HuH-7.5 (cell line): ENCODE measurements at places on chromosomes 5 and 9.
A peak's percentile ranks its signal among the peaks of the same experiment; 100 is the strongest.

DNA sequence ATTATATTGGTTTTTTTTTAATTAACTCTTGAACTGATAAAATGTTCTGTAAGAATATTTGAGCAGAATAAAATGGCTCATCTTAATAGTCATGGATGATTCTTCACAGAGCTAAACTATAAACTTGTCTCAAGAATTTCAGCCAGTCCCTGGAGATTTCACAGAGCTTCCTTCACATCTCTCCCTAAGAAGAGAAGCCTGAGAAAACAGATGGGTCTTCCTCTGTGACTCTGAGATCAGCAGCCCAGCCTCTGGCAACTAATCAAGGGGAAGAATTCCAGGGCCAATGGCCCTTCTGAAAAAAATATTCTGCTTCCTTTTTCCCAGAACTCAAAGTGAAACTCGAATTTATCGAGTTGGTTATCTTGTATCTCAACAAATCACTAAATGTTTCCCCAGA is 122.2 kb upstream of the ITGA1 start:
- no peak for DNase-seq

- no peak for DNase-seq
Observed at GRCh38 chr5:56323505-56323904, 90.4 kb upstream of the ANKRD55 start.

GRCh38 chr9:89361031-89361430 is 42.7 kb downstream of the SECISBP2 start:
- no peak for DNase-seq

- DNase-seq: no peak
Observed at GRCh38 chr9:129640086-129640870, 1.7 kb downstream of the ASB6 start.

- no peak for DNase-seq
Observed at GRCh38 chr9:109456811-109457210, 41.3 kb downstream of the PTPN3 start.

- no peak for DNase-seq
Observed at GRCh38 chr5:145536133-145536532, 299.0 kb downstream of the PRELID2 start.

GRCh38 chr5:159186319-159186718 is 23.0 kb downstream of the RNF145 start:
- DNase-seq: no peak

DNA sequence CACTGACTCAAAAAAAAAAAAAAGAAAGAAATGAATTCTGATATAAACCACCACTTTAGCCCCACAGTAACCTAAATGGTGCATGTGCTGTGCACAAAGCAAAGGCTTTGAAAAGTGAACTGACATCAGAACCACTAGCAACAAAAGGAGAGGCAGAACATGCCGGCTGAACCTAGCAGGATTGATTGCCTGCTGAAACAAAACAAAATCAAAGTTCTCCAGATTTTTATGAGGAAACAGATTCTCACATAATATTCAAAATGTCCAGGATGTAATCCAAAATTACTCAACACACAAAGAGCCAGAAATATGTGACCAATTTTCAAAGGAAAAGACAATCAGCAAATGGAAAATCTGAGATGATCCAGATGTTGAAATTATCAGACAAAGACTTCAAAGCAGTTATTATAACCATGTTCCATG is 37.9 kb downstream of the UBTD2 start:
- DNase-seq: no peak

GRCh38 chr9:113695901-113696300 is 180.2 kb upstream of the ZNF618 start:
- DNase-seq: no peak

- DNase-seq: no peak
Observed at GRCh38 chr5:179606071-179606909, 17.2 kb downstream of the HNRNPH1 start.

GRCh38 chr9:80899208-80899607 is 790.1 kb downstream of the TLE1 start:
- no peak for DNase-seq

- no peak for DNase-seq
Observed at GRCh38 chr9:132597073-132597775, 14.8 kb downstream of the BARHL1 start.

DNA sequence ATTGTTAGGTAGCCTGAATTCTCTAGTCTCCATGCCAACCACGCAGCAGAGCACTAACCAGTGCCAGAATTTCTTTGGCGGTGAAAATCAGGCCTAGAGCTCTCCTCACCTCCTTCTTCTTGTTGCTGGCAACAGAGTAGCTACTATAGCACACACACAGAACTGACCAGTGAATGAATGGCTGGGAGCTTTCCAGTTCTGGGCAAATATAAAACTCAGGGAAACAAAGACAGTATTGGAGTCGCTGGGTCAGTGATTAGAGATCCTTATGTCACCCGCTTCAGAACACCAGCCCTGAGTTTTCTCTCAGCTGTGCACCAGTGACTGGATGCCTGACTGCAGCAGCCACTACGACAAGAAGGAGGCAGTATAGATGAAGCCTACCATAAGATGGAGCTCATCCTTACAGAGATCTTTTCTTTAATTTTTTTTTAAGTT is 26.9 kb upstream of the FEM1C start:
- DNase-seq: no peak

- no peak for DNase-seq
Observed at GRCh38 chr9:134299068-134299467, 27.2 kb upstream of the RXRA start.

DNA sequence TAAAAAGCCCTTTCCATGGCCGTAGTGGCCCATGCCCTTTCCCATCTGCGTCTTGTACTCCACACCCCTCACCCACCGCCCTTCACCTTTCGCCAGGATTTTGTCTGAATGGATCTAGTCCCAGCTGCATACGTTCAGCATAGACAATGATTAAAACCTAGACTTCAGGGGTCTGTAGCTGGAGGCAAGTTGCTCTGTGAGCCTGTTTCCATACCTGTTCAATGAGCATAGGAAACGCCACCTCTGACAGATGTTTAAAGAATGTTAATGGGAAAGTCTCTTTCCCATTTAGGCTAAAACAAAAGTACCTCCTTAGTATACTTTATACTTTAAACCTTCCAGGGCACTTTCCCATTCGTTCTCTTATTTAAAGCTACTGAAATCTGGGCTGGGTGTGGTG is 105.7 kb downstream of the SPRY4 start:
- no peak for DNase-seq

DNA sequence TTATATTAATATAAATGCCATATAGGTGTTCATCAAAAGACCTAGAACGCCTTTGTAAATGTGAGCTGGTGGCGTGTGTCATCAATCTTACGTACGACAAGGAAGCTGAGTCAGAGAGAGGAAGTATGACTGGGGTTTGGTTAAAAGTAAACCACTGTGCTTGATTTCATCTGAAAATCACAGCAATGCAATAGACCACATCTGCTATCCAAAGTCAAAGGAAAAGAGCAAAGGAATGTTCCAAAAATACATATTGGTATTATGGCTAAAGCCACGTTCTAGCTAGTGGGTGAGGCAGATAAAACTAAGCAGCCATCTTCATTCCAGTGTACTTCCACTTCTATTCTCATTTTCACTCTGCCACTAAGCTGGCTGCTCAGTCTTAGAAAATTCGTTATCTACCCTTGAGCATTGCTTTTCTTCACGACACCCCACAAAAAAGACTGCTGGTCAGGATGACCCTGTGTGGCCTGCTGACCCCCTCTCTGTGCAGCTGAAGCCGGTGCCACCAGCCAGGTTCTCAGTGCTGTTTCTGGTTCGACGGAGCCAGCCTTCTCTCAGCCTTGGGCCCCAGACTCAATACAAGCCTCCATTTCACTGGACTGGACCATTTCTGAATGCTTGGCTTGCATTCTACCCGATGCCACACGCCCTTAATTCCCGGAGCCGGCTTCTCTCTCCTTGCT is 23.8 kb downstream of the SHC3 start:
- DNase-seq: no peak

GRCh38 chr5:172267943-172268342 is 15.6 kb downstream of the UBTD2 start:
- no peak for DNase-seq

DNA sequence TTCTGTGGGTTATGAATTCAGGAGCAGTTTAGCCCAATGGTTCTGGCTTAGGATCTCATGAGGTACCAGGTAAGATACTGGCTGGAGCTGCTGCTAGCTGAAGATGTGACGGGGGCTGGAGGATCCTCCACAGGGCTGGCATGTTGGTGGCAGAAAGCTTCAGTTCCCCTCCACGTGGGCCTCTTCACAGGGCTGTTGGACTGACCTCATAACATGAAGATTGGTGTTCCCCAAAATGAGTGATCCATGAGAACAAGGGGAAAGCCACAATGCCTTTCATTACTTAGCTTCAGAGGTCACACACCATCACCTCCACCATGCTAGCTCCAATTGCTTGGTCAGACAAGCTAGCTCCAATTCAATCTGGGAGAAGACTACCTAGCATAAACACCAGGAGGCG is 8.5 kb upstream of the S100Z start:
- no peak for DNase-seq

DNA sequence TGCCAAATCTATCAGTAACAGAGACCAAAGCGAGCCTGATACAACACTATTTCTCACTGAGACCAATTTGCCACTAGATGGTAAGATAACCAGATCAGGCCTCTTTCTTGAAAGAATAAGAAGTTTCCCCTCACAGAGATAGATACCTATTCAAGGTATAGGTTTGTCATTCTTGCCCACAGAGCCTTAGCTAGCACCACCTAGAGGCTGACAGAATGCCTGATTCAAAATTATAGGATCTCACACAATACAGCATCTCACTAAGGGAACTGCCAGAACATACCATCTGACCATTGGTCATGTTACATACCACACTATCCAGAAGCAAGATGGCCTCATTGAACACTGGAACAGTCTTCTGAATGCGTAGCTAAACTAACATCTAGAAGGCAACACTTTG is 166.6 kb upstream of the HCN1 start:
- DNase-seq: no peak

DNA sequence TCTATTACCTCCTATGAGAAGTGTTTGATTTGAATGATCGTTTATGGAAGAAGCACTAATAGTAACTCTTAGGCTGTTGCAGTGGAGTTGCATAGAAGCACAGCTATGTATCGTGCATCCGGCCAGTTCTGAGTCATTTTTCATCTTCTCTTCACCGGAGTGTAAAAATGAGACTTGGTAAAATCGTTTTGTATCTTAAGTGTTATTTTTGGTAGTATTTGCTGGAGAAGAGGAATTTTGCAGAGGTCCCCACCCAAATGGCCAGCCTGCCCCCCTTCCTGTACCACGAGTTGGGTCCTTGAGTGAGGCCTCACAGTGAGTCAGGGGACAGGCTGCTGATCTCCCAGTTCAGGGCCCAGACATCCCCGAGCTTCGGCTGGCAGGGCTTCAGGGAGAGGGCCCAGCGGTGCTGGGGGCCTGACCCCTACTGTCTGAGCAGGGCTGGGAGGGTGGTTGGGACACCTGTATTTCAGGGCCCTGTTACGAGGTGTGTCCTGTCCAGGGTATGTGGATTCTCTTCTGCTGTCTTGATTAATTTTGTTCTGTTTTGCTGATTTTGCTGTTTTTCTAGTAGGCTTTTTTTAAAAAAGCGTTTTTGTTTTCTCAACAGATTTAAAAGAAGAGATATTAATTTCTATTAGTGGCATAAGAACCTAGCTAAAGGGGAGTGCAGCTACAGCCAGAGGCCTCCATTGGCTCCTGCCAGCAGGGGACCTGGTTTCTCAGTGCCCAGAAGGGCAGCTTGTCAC is 210.8 kb downstream of the TRIO start:
- no peak for DNase-seq

GRCh38 chr5:168076561-168076991 is 214.9 kb upstream of the WWC1 start:
- peak; percentile 19 for DNase-seq

DNA sequence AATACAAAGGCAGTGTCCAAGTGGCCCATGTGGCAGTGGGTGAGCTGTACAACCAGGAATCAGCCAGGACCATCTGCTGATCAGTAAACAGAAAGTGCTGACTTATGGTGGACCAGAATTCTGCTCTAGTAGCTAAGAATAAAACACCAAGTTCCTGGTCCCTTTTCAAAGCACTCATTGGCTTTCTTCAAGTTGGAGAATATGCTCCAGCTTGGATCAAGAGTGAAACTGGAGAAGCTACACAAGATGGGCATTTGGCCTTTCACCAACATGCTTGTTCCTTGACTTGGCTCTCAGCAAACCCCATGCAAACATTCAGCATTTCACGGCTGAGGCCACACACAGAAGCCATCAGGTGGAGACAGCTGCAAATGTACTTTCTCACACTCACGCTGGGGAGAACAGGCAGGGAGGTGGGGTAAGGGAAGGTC is 32.1 kb downstream of the MARCHF3 start:
- DNase-seq: no peak

DNA sequence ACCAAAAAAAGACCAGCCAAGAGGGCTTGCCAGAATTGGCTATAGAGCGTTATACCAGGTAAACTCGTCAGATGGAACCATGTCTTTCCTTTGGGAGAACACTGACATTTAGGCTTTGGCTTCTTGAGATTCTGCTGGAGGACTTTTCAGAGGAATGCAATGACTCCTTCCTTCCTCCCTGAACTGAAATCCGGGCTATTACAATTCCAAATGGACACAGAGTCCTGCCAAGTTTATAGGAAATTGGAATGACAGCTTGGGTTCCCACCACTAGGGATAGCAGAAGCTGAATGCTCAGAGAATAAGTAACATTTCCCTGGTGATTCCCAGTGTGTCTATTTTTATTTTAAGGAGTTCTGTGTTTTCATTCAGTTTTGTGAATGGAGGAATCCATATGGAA is 143.0 kb downstream of the FGF1 start:
- DNase-seq: no peak

DNA sequence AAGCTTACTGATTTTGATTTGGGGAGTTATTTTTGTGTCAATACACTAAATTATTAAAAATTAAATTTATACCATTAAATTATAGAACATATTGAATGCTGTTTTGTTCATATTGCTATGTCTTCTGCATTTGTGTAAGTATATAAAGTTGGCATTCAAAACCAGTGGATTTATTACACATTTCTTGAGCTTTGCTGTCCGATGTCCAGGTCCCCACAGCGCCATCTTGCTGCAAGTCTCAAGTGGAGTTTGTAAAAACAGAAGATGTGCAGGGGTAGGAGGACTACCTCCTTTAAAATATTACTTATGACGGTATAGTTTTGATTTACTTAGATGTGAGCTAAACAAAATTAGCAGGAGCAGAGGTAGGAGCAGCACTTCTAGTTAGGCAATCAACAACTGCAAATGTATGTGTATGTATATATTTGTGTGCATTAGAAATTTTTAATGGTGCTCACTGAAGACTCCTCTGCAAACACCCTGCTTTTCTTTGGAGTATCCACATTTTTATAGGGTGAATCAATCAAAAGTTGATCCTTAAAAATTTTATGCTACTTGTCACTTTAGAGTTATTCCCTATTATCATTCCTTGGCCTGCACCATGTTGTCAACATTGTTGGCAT is 37.4 kb downstream of the CPEB4 start:
- no peak for DNase-seq

GRCh38 chr9:100098046-100098886 is 534 bp downstream of the ERP44 start:
- peak; percentile 42 for DNase-seq
